ENCODE measurements at places on chromosomes 1 and 21. TPM values are rescaled to one million over a fixed set of nuclear protein-coding genes. Genes with fewer than 3 reads are reported as not detected.

RNU1-3 gene
- 3,042 TPM for total RNA-seq

CLEC20A gene
- not detected for total RNA-seq

PPP1R8 gene
- 70.4 TPM for total RNA-seq

CD247 gene
- 2.8 TPM for total RNA-seq

EIF2D gene
- total RNA-seq, result 38.2 TPM

IQGAP3 gene
- 43.1 TPM for total RNA-seq

TINAGL1 gene
- total RNA-seq, result not detected

RHEX gene
- total RNA-seq, result 0.48 TPM

DYNLT5 gene
- 1.6 TPM for total RNA-seq

HSPA6 gene
- total RNA-seq, result not detected

CNR2 gene
- not detected for total RNA-seq

PAQR7 gene
- total RNA-seq, result 13.3 TPM

SPATA21 gene
- total RNA-seq, result not detected

S100A5 gene
- total RNA-seq, result not detected

PLPPR4 gene
- total RNA-seq, result not detected

TTC34 gene
- total RNA-seq, result 2.4 TPM

SLC6A17 gene
- total RNA-seq, result 0.14 TPM

CD1E gene
- total RNA-seq, result not detected

PCAT6 gene
- total RNA-seq, result 4.5 TPM

TSSK3 gene
- total RNA-seq, result 2.2 TPM

S100A7 gene
- total RNA-seq, result not detected

CELA2B gene
- total RNA-seq, result not detected

PAPPA2 gene
- 0.79 TPM for total RNA-seq

NOS1AP gene
- 7.0 TPM for total RNA-seq

CDC42 gene
- total RNA-seq, result 192 TPM

GPR25 gene
- not detected for total RNA-seq

CC2D1B gene
- total RNA-seq, result 39.0 TPM

TLCD4 gene
- total RNA-seq, result 0.89 TPM

LMX1A gene
- total RNA-seq, result not detected

SF3B4 gene
- 95.3 TPM for total RNA-seq

NLRP3 gene
- total RNA-seq, result 0.07 TPM

FCRL5 gene
- not detected for total RNA-seq

PRKAA2 gene
- 4.9 TPM for total RNA-seq

SPATA17 gene
- total RNA-seq, result 2.5 TPM

DNAJC16 gene
- 21.5 TPM for total RNA-seq

S100A16 gene
- 7.1 TPM for total RNA-seq

CCDC185 gene
- total RNA-seq, result not detected

RHBG gene
- not detected for total RNA-seq

LGR6 gene
- 0.91 TPM for total RNA-seq

CSMD2 gene
- 0.40 TPM for total RNA-seq

SPRR2G gene
- total RNA-seq, result not detected

FCER1G gene
- total RNA-seq, result 1.6 TPM

CLCA1 gene
- not detected for total RNA-seq

RPE65 gene
- not detected for total RNA-seq

FCRL4 gene
- total RNA-seq, result not detected

GCSAML gene
- not detected for total RNA-seq

ZSWIM5 gene
- total RNA-seq, result 13.1 TPM

LCE3E gene
- not detected for total RNA-seq

FMO1 gene
- total RNA-seq, result not detected

CRNN gene
- not detected for total RNA-seq

SLC30A2 gene
- not detected for total RNA-seq

HES2 gene
- total RNA-seq, result not detected
